ENCODE measurements at places on chromosomes 12 and 14.

- no peak for DNase-seq
These were observed 183.8 kb downstream of the TTC7B start for GRCh38 chr14:90632451-90632850.

DNA sequence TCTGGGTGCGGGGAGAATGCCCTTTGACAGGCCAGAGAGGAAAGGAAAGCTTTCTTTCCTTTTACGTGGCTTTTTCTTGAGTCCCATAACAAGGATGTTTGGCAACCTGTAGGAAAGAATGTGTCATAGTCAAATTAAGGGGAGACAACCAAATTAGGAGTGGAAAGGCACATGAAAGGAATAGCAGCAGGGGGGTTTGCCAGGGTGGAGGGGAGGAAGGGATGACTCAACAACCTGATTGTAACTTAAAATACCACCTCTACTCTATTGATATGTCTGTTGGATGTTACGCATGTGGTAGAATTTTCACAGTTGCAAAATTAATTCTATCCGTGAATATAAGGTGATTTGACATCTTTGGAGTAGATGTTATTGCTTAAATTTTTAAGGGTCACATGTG is 28.5 kb upstream of the MYBPC1 start:
- DNase-seq, result no peak

DNA sequence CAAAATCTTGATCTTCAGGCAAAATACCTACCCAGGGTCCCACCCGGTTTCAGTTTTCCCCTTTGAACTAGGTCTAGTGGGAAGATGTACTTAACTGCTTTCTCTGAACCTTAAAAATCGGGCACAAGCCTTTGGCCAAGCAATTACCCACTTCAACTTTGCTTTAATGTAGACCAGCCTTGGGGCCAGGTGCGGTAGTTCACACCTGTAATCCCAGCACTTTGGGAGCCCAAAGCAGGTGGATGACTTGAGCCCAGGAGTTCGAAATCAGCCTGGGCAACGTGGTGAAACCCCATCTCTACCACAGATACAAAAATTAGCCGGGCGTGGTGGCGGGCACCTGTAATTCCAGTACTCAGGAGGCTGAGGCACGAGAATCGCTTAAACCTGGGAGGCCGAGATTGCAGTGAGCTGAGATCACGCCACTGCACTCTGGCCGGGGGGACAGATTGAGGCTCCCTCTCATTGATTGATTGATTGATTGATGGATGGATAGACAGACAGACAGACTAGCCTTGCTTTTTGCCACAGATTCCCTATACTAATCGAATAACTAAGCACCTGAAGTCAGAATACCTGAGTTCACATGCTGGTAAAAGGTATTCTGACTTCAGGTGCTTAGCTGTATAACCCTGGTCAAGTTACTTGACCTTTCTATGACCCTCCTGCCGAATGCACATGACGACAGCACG is 1.9 kb downstream of the CLIP1 start:
- DNase-seq, result no peak

DNA sequence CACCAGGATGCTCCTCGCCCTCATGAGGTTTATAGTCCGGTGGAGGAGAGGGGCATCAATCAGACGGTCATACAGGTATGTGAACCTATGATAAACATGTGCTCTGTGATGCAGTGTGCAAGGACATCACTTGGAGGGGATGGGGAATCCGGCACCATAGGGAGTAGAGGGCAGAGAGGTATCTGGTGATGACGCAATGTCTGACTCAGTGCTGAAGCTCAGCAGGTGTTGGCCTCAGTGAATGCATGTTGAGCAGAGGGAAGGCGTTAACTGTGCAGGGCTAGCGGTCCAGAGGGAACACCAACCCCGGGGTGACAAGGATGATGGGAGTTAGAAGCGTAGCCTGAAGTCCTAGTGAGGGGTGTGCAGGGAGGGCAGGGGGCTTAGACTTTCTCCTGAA is 200.9 kb downstream of the TMEM132C start:
- DNase-seq, result no peak

DNA sequence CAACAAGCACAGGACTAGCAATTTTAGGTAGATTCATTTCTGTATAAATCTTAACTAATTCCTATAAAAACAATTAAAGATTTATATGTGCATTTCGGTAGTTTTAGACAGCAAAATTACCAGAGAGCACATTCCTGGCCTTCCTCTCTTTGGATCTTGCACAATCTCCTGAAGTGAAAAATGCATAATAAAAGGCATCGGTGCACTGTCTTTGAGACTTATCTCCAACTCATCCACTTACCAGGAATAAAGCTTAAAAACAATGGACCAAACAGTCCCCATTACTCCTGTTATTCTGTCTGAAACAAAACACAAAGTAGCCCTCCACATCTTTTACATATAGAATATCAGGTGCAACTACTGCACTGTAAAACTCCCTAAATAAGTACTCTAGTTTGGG is 69.3 kb downstream of the HECTD1 start:
- no peak for DNase-seq

GRCh38 chr12:31818623-31819268 is 89.9 kb upstream of the AMN1 start:
- DNase-seq, result no peak
